ENCODE measurements at places on chromosomes 6 and 20. TPM values are rescaled to one million over a fixed set of nuclear protein-coding genes. Genes with fewer than 3 reads are reported as not detected.

Gene CLVS2
- total RNA-seq: 0.69 TPM

Gene DSP
- 366 TPM for total RNA-seq

Gene ADGRB3
- total RNA-seq: 1.8 TPM

Gene LY86
- not detected for total RNA-seq

Gene RPRD1B
- 37.4 TPM for total RNA-seq

Gene CLDN20
- total RNA-seq: not detected

Gene ZKSCAN3
- 19.7 TPM for total RNA-seq

Gene HLA-DOA
- total RNA-seq: 5.6 TPM

Gene PGC
- not detected for total RNA-seq

Gene TRIM15
- total RNA-seq: not detected

Gene NR2E1
- not detected for total RNA-seq

Gene C20orf144
- 0.27 TPM for total RNA-seq

Gene EGFL8
- 83.1 TPM for total RNA-seq

Gene GHRH
- 0.75 TPM for total RNA-seq

Gene DYNLT1
- total RNA-seq: 124 TPM

Gene C6orf15
- total RNA-seq: not detected

Gene BAG2
- total RNA-seq: 4.8 TPM

Gene TGM2
- 0.72 TPM for total RNA-seq

Gene SLCO4A1
- 3.6 TPM for total RNA-seq

Gene FAM209B
- not detected for total RNA-seq

Gene RNF217
- 22.6 TPM for total RNA-seq

Gene DCDC2
- 22.2 TPM for total RNA-seq

Gene CTCFL
- total RNA-seq: not detected

Gene TRAPPC3L
- not detected for total RNA-seq

Gene CCDC170
- 0.22 TPM for total RNA-seq

Gene LY6G6D
- not detected for total RNA-seq

Gene IL17F
- total RNA-seq: not detected

Gene ZBTB9
- 15.4 TPM for total RNA-seq

Gene DSE
- total RNA-seq: 21.4 TPM

Gene MATN4
- total RNA-seq: not detected

Gene FKBP1C
- total RNA-seq: 0.89 TPM

Gene RGS17
- 2.6 TPM for total RNA-seq

Gene SLC22A7
- not detected for total RNA-seq

Gene KHDC1L
- not detected for total RNA-seq

Gene C4B
- total RNA-seq: 6.6 TPM

Gene ADGRF5
- total RNA-seq: 0.04 TPM

Gene NINL
- 125 TPM for total RNA-seq

Gene TINAG
- not detected for total RNA-seq

Gene SNTA1
- 6.7 TPM for total RNA-seq

Gene FILIP1
- total RNA-seq: 0.73 TPM

Gene COL11A2
- 4.3 TPM for total RNA-seq

Gene DLK2
- total RNA-seq: 0.60 TPM

Gene TRIM39
- 17.9 TPM for total RNA-seq
